Fibroblast of skin of left quadriceps (primary cell): ENCODE measurements at places on chromosomes 16 and 17.

- DNase-seq: no peak
These were observed 51.0 kb upstream of the GPRC5B start for GRCh38 chr16:19935694-19936093.

- no peak for DNase-seq
These were observed 14.6 kb downstream of the EEF2K start for GRCh38 chr16:22220714-22221113.

GRCh38 chr17:49926886-49927285, 42.1 kb upstream of the DLX4 start:
- no peak for DNase-seq

- DNase-seq: no peak
These were observed 37.9 kb downstream of the GTF3C1 start for GRCh38 chr16:27511657-27512448.

- peak; percentile 74 for DNase-seq
These were observed 5.9 kb downstream of the GSPT1 start for GRCh38 chr16:11909653-11910545.

DNA sequence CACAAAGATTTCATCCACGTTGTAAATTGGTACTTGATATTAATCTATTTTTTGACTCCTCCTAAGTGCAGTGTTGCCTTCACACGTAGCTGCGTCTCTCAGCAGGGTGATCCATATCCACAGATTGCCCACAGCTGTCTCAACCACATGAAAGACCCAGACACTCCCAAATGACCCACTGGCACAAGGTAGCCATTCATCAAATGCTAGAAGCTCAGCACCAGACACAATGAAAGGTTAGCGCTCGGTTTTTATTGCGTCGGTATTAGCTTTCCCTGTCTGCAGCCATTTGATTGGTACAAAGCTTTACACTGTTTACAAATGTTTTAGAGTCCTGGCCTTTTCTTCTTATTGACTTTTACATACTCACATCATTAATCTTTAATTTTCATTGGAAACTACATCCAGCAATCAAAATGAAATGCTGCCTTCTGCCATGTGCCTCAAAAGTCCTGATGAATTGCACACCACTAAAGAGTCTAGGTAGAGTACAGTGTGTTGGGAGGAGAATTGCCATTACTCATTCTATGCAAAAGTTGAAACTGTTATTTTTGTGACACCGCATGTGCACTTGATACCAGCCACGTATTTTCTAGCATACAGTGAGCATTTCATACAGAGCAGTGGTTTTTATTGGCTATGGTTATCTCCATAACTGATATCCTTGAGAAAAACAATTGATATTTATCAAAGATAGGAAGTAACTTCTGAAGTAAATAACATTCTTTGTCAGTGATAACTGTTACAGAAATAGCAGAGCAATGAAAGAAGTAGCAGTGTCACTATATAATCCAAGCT, 127.3 kb upstream of the NUDT7 start:
- DNase-seq: no peak

DNA sequence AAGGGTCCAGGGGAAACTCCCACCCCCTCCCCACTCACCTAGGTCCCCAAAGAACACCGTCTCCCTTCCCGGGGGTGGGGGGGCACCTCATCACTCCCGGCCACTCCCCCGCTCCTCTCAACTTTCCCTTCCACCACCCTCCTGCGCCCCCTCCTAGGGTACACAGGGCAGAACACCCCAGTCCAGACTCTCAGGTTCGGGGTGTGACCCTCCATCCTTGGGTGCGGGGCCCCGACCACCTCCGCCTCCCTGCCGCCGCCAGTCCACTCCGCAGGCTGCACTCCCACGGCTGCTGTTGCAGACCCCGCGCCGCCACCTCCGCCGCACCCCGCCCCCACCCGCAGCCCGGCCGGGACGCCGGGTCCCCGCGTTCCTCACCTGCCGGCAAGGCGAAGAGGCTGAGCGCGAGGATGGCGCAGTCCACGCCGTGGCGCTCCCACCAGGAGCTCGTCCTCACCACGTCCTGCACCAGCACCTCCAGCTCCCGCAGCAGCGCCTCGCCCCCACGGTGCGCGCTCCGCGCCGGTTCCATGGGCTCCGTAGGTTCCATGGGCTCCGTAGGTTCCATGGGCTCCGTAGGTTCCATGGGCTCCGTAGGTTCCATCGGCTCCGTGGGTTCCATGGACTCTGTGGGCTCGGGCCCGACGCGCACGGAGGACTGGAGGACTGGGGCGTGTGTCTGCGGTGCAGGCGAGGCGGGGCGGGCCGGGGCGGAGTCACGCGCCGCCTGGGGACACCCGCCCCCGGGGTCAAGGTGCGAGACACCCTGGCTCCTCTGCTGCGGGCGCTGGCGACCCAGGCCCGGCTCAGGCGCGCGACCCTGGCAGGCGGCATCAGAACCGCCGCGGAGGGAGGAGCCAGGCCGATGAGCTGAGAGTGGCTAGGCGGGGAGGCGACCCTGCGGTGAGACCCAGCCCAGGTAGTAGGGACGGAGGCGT, at the start of gene FADS6:
Gene FADS6 (minus strand): TSS at position 660 of the 938 bp plus-strand sequence. CDS start 38 bp downstream, at position 622.
- DNase-seq: no peak

DNA sequence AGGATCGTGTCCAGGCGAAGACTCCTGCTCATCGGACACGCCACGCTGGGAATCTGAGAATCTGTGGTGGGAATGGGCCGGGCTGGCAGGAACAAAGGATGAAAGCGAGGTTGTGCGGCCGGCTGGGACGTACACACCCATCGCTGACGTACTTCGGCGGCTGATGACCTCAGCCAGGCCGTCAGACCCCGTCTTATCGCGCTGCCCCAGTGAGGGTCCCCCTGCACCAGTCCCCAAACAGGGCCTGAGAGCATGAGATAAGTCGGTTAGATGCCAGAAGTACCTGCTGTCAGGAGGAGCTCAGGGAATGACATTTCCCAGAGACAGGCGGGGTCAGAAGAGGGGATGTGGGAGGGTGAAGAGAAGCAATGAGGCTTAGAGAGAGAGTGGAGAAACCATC, 16.0 kb upstream of the SP6 start:
- no peak for DNase-seq

- DNase-seq: peak; percentile 45
These were observed 12.7 kb upstream of the ARHGAP23 start for GRCh38 chr17:38415250-38416194.

DNA sequence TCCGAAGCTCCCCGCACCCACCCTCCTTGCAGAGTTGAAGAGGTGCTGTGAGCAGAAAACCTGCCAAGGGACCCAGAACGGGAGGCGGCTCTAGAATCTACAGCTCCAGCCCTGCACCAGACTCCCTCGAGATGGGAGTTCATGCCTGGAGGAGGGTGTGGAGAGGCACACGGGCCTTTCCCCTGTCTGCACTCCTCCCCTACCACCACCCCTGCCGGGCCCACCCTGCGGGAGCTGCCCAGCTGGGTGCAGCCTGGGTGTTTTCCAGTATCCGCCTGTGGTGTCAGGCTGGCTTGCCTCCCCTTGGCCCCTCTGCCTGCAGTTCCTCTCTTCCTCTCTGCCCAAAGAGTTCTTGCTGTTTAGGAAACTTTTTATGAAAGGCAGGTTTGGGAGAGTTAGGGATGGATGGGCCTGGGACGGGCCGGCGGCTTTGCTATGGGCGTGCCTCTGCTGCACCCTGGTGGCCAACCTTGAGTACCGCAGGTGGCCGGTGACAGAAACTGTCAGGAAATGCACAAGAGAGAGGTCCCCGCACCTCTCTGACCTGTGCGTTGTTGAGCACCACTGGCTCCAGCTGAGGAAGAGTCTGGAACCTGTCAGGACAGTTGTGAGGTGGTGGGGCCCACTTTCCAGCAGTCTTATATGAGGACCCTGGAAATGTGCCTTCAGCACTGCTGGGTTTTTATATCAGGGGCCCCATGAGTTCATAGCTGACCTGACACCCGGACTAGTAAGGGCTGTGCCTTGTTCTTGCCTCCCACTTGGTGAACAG, 354.1 kb downstream of the SEC14L1 start:
- DNase-seq: peak; percentile 55

GRCh38 chr16:50666658-50667496, 14.2 kb downstream of the SNX20 start:
- no peak for DNase-seq

DNA sequence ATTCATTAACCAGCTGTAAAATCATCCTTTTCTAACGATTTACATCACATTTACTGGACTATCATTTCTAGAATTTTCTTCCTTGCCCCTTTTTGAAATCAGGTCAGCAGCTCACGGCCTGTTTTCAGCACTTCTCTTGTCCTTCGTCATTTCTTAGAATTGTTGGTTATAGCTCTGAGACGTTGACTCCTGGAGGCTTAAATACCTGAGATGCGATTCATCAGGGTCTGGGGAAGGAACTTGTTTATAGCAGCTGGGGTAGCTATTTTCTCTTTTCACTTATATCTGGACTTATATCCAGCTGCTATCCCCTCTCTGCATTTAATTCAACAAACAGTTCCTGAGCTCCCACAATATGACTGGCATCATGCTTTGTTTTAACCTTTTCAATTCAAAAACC, 338.7 kb upstream of the TNRC6C start:
- DNase-seq: no peak

GRCh38 chr16:58541711-58542110, 26.4 kb downstream of the SETD6 start:
- DNase-seq: no peak

GRCh38 chr16:72410492-72410891, 238.5 kb upstream of the PMFBP1 start:
- no peak for DNase-seq

DNA sequence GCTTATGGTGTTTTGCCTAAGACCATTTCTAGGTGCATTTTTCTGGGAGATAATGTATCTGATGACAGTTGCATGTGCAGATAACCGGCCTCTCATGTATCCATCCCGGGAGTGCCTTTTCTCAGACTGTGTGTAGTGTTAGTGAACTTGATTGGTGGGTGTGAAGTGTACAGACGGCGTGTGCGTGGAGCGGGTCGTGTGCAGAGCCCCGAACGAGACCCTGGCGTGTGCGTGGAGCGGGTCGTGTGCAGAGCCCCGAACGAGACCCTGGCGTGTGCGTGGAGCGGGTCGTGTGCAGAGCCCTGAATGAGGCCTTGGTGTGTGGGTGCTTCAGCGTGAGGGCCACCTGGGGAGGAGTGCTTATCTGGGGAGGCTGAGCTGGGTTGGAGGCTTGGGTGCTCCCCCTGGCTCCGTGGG, 28.9 kb upstream of the ZNF750 start:
- no peak for DNase-seq
